ENCODE measurements at places on chromosomes 6 and 20. TPM values are rescaled to one million over a fixed set of nuclear protein-coding genes. Genes with fewer than 3 reads are reported as not detected.

DYNLT2 gene
- total RNA-seq = 0.98 TPM

GPSM3 gene
- 18.0 TPM for total RNA-seq

BICRAL gene
- 6.2 TPM for total RNA-seq

STXBP5 gene
- 27.4 TPM for total RNA-seq

C6orf132 gene
- total RNA-seq = 0.65 TPM

FAM162B gene
- 0.33 TPM for total RNA-seq

FAM209B gene
- not detected for total RNA-seq

ZBTB2 gene
- 8.8 TPM for total RNA-seq

EMILIN3 gene
- total RNA-seq = not detected

EFCAB8 gene
- total RNA-seq = under 0.01 TPM

DNAH8 gene
- under 0.01 TPM for total RNA-seq

SULF2 gene
- total RNA-seq = 205 TPM

LRFN2 gene
- not detected for total RNA-seq

DDO gene
- total RNA-seq = not detected

RPL10A gene
- 1,675 TPM for total RNA-seq

POM121L2 gene
- not detected for total RNA-seq

CD2AP gene
- total RNA-seq = 36.6 TPM

TREM1 gene
- not detected for total RNA-seq

STX16 gene
- total RNA-seq = 31.3 TPM
